Stimulated activated CD8-positive, alpha-beta memory T cell treated with anti-CD3 and anti-CD28 coated beads, Interleukin-7, amount 100 ng/mL, for 24 hours (primary cell): ENCODE measurements at places on chromosomes 13 and 19.

- DNase-seq = no peak
These were observed 930.3 kb upstream of the PCDH9 start for GRCh38 chr13:68160466-68160865.

DNA sequence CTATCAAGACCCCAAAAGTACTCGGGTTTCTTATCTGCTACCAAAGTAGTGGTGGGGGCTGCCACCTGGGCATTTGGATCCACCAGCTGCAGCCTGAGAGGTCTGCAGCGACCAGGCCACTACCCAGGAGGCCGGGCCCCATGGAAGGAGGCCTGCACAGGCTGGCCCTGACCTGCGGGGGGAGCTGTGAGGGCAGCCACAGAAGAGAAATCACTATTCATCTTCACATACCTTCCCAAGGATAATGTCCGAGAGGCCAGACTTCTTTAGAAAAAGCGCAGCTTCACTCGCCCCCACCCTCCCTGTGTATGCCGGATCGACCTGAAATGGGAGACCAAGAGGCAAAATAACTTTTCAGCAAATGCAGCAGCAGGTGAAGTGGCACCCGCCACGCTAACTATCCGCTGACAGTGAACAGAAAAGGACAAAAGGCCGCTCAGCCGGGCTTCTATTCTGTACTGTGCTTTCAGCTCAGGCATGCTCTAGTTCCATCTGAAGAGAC, 30.1 kb downstream of the EPS15L1 start:
- no peak for DNase-seq

DNA sequence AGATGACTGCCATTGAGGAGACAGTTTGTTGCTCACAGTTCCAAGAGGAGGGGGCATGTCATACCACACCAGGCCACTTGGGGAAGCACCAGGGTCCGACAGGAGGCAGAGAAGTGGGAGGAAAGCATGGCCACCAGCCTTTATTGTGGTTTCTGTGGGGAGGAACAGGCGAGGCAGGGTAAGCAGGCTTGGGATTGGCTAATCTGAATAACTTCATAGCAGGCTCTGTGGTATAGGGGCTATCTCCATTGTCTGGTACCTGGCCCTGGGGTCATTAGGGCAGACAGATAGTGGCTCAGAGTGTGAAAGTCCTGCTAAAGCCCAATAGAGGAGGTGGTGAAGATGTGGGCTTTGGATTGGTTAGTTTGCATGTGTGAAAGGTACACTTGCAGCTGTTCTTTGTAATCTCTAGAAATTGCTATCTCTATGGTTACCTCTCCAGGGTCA, 35.5 kb downstream of the CBY2 start:
- no peak for DNase-seq

GRCh38 chr19:11191273-11191755, 6.0 kb downstream of the KANK2 start:
- DNase-seq = no peak

- no peak for DNase-seq
These were observed 72.0 kb upstream of the KCTD15 start for GRCh38 chr19:33724721-33725060.

- no peak for DNase-seq
These were observed 34.7 kb upstream of the RANBP3 start for GRCh38 chr19:6012426-6013170.

DNA sequence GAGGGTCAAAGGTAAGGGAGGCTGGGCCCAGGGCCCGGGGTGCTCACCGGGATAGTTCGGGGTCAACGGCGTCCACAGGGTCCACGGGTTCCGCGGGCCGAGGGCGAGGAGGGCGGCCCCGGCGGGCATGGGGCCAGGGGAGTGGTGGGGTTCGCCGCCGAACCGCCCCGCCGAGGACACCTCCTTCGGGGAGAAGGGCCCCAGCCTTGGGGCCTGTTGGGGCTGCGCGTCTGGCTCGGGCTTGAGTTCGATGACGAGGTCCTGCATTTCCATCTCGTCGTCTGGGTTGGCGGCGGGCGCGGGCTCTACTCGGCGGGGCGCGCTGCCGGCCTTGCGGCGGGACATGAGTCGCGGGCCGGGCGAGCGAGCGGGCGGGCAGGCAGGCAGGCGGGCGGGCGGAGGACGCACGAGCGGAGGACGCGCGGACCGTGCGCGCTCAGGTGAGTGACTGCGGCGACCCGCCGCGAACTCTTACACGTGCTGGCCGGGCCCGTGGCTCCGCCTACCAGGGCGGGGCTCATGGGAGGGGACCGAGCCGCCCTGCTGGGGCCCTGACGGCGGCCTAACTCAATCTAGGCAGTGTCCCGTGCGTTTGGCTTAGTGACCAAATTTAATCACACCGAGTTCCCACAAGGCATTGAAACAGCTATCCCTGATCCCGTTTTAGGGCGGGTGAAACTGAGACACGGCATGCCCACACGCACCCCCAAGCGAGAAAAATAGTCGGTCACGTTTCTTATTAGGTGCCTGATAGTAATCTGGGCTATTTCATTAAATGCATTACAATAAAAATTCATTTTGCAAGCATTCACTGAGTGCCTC, at the start of gene ZNF296:
ZNF296 (minus strand) TSS at position 450 of the 822 bp plus-strand sequence; CDS start at position 345, 105 bp downstream.
- peak; percentile 57 for DNase-seq

DNA sequence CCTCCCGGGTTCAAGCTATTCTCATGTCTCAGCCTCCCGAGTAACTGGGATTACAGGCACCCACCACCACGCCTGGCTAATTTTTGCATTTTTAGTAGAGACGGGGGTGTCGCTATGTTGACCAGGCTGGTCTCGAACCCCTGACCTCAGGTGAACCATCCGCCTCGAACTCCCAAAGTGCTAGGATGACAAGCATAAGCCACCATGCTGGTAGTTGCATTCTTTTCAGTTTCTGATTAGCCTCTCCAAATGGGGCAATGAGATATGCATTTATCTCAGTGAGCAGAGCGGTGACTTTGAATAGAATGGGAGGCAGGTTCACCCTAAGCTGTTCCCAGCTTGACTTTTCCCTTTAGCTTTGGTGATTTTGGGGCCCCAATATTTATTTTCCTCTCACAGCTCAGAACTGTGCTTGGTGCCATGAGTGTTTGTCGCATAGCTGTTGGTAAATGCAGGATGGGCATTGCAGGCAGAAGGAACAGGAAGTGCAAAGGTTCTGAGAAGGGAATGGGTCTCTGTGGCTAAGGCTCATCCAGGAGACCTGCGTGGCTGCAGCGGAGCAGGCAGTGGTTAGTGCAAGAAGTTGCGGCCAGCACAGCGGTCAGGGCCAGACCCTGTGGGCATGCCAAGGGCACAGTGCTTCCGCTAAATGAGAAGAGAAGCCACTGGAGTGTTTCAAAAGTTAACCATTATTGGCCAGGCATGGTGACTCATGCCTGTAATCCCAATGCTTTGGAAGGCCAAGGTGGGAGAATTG, 20.7 kb downstream of the LYPD3 start:
- DNase-seq = no peak

GRCh38 chr13:49746111-49746510, 46.4 kb downstream of the KPNA3 start:
- DNase-seq = no peak

DNA sequence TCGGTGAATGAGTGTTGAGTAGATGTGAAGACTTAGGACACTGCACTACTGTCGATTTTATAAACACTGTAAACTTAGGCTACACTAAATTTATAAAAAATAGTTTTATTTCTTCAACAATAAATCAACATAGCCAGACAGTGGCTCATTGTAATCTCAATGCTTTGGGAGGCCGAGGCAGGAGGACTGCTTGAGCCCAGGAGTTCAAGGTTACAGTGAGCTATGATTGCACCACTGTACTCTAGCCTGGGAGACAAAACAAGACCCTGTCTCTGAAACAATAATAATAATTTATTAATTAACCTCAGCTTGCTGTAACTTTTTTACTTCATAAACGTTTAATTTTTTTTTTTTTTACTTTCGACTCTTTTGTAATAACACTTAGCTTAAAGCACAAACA, 34.4 kb downstream of the ATP7B start:
- DNase-seq = no peak
